ENCODE measurements at places on chromosomes 16 and 17. TPM values are rescaled to one million over a fixed set of nuclear protein-coding genes. Genes with fewer than 3 reads are reported as not detected.

STH gene
- total RNA-seq: not detected

GNGT2 gene
- total RNA-seq: not detected

KIF18B gene
- 0.24 TPM for total RNA-seq

KRTAP2-2 gene
- total RNA-seq: not detected

CCL4 gene
- total RNA-seq: not detected

DUSP3 gene
- total RNA-seq: 69.2 TPM

TBC1D28 gene
- total RNA-seq: not detected

SLC16A6 gene
- 0.24 TPM for total RNA-seq

Measured in tracheal epithelial cell (primary cell).